ENCODE measurements at places on chromosomes 4 and X. TPM values are rescaled to one million over a fixed set of nuclear protein-coding genes. Genes with fewer than 3 reads are reported as not detected.

GRCh38 chrX:119495734-119496726 is 27.8 kb downstream of the SLC25A5 start:
- no peak overlapping the region for H3K27ac ChIP-seq
- H3K36me3 ChIP-seq = no peaks in the 10 kb centered on the region
- H3K27me3 ChIP-seq = no peaks in the 10 kb centered on the region
- H3K4me1 ChIP-seq = no peaks in the 10 kb centered on the region
- no peak for DNase-seq

DNA sequence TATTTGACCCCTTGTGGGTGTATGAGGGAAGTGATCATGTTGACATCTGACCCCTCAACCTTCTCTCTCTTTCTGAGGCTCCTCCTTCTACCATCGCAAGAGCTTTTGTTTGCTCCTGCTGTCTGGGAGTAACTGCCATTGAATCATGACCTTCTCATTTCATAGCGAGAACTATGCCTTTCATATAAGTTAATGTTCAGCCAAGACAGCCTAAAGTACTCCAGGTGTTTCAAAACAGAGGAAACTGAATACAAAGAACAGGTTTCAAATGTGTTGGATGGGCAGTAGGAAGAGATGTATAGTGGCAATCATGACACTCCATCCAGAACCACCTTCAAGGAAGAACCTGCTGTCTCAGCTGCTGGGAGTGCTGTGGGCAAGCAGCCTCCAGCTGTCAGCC is 403.1 kb downstream of the MID1IP1 start:
- no peaks in the 10 kb centered on the region for H3K4me1 ChIP-seq
- no peak overlapping the region for H3K4me3 ChIP-seq
- H3K27ac ChIP-seq = no peak overlapping the region
- peaks cover 9% of the 10 kb centered on the region for H3K27me3 ChIP-seq

- H3K4me1 ChIP-seq = peaks cover 15% of the 10 kb centered on the region
- peak overlapping the region; percentile 25 for H3K27ac ChIP-seq
- no peak overlapping the region for H3K4me3 ChIP-seq
- no peak for DNase-seq
- H3K36me3 ChIP-seq = no peaks in the 10 kb centered on the region
Observed at GRCh38 chr4:76563454-76564122, 128.6 kb downstream of the SHROOM3 start.

- H3K27ac ChIP-seq = peak within 1 kb of the TSS; percentile 88
- peaks cover 9% of the 10 kb centered on the region for H3K4me1 ChIP-seq
- peak within 1 kb of the TSS; percentile 73 for H3K4me3 ChIP-seq
- H3K36me3 ChIP-seq = peaks cover 17% of the 10 kb centered on the region
Observed at GRCh38 chr4:674172-675035, at the start of the genes ATP5ME and MYL5. Gene ATP5ME (minus strand): TSS chr4:674276. CDS start chr4:674247, 29 bp downstream. Gene MYL5 (plus strand): TSS chr4:674542. CDS start chr4:678027, 3,485 bp downstream.

- H3K36me3 ChIP-seq = peaks cover 21% of the 10 kb centered on the region
- H3K27me3 ChIP-seq = no peaks in the 10 kb centered on the region
- no peak overlapping the region for H3K4me3 ChIP-seq
- DNase-seq = no peak
- no peak overlapping the region for H3K27ac ChIP-seq
Observed at GRCh38 chr4:1027915-1028238, 16.5 kb downstream of the FGFRL1 start.

DNA sequence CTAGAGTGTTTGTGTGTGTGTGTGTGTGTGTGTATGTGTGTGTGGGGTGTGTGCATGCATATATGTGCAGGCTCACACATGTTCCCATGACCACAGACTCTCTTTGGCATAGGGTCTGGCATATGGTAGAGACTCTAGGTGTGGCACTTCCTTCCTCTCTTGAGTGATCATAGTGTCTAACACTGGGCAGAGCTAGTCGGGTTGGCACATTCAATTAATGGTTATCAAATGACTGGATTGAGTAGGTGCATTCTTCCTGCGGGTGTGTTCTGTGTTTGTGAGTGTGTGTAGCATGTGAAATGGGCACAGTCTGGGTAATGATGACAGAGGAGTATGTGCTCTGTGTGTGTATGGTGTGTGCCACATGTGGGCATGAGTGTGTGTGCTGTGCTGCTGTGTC is 106.5 kb downstream of the EFNB1 start:
- no peak overlapping the region for H3K27ac ChIP-seq
- no peak overlapping the region for H3K4me3 ChIP-seq
- H3K27me3 ChIP-seq = peaks cover 1% of the 10 kb centered on the region
- H3K4me1 ChIP-seq = peaks cover 12% of the 10 kb centered on the region

The DIPK2B gene
- total RNA-seq = not detected

The XPNPEP2 gene
- not detected for total RNA-seq

The WDFY3 gene
- total RNA-seq = 59.7 TPM

All from IMR-90 (cell line).